ENCODE measurements at places on chromosomes 3 and 15.

DNA sequence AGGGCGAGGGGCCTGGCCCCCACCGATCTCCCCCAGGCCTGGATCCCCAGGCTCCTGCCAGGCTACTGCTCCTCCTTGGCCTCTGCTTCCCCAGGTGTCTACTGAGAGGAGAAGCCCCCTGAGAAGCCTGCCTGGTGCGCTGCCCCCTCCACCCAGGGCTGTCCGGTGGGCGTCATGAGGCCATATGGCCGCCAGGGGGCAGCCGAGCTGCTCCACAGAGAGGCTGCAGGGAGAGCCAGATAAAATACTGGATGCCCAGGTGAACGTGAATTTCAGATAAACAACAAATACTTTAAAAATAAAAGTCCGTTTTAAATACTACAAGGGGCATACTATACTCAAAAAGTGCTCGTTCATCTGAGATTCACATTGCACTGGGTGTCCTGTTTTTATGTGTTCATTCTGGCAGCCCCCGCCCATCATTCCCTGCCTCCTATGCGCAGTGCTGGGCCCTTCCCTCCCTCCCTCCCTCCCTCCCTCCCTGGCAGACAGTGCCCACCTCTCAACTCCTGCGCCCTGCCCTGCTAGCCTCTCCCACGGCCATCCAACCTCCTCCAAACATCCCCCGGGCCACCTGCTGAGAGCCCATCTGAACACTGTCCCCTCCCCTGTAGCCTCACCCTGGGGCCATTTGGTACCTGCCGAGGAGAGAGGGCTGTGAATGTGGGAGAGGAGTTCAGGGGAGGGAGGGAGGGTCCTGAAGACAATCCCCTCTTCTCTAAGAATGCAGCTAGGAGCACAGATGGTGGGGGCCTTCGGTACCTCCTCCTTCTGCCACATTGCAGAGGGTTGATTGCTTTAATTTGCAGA, 29.6 kb downstream of the PSTPIP1 start:
- peak; percentile 59 for DNase-seq

DNA sequence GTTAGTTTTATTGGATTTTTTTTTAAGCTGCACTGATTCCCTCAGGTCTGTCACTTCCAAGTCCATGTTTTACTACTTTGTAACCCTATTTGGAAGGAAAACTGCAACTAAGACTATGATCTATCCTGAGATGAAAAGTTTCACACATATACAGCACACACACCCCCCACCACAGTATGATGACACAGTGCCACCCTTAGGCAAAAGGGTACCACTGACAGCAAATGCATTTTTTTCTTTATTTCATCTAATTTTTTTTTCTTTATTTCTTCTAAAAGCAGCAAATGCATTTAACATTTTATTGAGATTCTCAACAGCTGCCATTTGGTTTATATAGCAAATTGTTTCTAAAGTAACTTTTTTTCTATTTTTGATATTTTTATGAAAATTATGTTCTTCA, 21.2 kb downstream of the NGRN start:
- DNase-seq, result no peak

- no peak for DNase-seq
Observed at GRCh38 chr3:125513490-125514115, 6.4 kb downstream of the SNX4 start.

DNA sequence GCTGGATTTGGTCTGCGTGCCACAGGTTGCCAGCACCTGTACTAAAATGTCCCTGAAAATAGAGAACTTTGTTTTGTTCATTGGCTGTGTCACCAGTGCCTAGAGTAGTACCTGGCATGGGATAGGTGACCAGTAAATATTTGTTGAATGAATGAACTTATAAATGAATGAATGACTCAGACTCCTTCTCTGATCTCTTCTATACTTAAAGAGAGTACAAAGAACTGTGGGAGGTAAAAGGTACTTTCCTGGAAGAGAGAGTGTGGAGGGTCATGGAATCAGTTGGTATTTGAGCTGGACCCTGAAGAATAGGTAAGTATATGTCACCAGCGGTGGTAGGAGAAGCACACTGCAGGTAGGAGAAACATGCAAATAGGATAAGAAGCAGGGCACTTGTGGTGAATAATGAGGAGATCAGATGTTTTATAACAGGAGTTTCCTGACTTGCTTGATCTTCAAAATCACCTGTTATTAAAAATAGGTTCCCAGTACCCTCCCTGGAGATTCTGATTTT, 149.4 kb downstream of the LPP start:
- no peak for DNase-seq

DNA sequence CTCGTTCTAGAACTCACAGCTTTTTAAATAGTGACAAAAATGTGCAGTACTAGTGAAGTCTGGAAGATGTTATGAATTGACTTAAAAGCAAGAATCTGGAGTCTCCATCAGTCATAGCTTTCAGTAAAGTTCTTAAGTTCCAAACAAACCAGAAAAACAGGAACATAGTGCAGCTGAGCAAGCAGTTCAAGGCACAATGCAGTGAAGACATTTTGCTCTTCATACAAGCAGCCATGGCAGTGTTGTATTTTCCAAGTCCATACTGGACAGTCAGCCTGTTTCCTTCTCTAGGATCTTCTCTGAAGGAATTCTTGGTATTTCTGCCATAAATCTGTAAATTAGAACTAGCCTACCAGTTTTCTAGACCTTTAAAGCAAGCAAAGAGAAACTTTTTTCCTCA, 90.5 kb downstream of the LRRC28 start:
- DNase-seq, result no peak

GRCh38 chr3:33385423-33385822, 54.8 kb downstream of the UBP1 start:
- DNase-seq, result no peak

GRCh38 chr3:172675441-172676193, 35.2 kb downstream of the NCEH1 start:
- peak; percentile 54 for DNase-seq

GRCh38 chr3:115553796-115554486, 69.4 kb upstream of the GAP43 start:
- no peak for DNase-seq

DNA sequence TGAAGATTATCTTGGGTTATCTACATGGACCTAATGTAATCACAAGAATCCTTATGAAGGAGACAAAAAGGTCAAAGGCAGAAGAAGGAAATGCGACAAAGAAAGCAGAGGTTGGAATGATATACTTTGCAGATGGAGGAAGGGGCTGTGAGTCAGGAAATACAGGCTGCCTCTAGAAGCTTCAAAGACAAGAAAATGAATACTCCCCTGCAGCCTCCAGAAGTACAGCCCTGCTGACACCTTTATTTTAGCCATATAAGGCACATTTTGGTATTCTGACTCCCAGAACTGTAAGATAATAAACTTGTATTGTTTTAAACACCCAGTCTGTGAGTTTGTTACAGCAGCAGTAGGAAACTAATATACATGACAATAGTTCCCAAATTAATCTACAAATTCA, 58.6 kb downstream of the SIDT1 start:
- DNase-seq, result no peak

DNA sequence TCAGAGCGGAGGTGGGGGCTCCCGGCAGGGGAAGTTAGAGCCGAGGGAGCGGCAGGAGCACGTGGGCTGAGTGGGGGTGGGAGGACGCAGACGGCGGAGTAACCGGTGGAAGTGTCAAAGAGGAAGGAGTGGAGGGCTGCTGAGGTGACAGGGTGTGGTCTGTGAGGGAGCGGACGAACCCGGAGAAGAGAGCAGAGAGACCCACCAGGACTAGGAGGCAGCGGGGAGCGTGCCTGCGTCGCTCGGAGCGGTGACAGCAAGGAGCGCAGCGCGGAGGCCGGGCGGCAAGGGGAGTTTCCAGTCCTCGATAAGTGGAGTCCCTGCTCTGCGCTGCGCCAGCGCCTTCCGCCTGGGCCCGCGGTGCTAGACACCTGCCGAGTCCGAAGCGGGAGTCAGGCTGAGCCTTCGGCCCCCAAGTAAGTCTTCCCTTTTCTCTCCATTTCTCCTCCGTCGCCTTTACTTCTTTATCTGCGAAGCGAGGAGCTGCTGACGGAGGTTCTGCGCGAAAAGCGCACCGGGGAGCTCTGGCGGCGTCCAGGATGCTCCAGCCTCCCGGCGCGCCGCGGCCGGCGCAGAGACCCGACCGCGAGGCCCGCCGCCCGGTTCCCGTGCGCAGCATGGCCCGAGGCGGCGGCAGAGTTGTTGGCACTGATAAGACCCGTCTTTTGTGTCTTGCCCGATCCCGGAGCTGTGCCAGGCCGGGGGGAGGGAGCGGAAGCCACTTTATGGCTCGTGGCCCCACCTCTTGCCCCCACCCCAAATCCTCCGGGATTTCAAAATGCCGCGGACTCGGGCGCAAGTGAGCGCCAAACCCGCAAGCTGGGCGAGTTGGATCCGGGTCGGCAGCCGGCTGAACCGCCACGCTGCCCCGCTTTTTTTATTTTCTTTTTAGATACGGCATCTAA, 533.0 kb upstream of the SEMA6D start:
- DNase-seq, result peak; percentile 80

DNA sequence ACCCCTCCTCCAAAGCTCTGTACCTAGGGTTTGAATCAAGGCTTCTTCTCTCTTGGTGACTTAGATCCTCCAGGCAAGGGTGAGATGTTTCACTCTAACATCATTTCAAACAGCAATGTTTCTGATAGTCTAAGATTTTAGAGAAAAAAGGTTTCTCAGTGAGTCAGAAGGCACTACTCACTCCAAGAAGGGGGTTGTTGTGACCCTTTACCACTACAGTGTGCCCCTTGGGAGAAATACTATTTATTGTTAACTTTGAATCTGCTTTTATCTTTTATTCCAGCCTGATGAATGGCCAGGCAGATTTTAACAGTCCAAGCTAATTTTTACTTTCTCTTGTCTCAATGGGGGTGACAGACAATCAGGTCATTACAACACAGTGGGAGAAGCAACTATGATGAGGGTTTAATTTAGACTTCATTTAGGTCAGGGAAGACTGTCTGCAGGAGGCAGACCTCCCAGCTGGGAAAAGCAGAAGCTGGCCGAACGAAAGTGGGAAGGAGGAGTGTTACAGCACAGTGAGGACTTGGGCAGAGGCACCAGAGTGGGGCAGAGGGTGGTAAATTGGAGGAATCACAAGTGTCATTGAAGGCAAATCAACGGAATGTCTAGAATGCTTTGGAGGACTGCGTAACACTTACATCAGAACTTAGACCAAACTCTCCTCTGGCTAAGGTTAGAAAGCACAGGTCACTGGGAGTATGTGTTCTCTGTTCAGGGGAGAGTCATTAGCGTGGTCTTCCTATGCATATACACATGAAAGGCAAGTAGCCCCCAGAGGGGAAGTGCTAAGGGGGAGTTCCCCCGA, 21.2 kb downstream of the ZNF860 start:
- no peak for DNase-seq

GRCh38 chr15:100821327-100821726, 58.3 kb upstream of the ALDH1A3 start:
- no peak for DNase-seq

- DNase-seq, result no peak
Observed at GRCh38 chr3:13665582-13666226, 116.8 kb downstream of the FBLN2 start.

- DNase-seq, result no peak
Observed at GRCh38 chr3:11238060-11238459, 34.1 kb upstream of the ATG7 start.
